Urothelium cell line (cell line): ENCODE measurements at places on chromosomes 6 and 20.

DNA sequence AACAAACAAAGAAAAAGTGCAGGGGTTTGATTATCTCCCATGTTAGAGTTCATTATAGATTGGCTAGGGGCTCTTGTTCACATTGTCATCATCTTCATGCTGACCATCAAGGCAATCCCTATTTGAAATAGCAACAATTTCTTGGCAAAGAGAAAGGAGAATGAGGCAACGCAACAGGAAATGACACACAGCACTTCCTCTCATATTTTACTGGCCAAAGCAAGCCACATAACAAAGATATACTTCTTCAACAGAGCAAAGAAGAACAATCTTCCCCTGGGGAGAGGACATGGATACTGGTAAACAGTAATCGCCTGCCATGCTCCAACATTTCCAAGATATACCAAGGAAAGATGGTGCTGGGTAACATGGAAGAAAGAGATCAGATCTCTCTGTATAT, 29.8 kb downstream of the EPM2A start:
- DNase-seq, result no peak

DNA sequence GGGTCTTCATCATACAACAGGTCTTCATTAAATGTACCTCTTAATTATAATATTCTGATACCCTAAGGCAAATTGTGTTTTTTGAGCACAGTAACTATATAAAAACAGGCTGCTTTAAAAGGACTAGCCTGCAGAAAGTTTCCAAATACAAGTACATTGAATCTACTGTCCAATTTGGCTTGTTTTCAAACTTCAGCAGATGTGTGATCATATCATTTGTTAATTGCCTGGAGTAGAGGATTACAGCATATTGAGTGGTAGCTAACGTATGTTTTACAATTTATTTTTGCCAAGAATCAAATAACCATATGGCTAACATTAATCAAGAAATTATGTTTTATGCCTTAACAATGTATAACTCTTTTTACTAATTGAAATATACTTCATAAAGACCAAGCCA, 12.6 kb downstream of the TINAG start:
- no peak for DNase-seq

- DNase-seq, result peak; percentile 75
These were observed 87.9 kb downstream of the CD40 start for GRCh38 chr20:46206025-46206424.

DNA sequence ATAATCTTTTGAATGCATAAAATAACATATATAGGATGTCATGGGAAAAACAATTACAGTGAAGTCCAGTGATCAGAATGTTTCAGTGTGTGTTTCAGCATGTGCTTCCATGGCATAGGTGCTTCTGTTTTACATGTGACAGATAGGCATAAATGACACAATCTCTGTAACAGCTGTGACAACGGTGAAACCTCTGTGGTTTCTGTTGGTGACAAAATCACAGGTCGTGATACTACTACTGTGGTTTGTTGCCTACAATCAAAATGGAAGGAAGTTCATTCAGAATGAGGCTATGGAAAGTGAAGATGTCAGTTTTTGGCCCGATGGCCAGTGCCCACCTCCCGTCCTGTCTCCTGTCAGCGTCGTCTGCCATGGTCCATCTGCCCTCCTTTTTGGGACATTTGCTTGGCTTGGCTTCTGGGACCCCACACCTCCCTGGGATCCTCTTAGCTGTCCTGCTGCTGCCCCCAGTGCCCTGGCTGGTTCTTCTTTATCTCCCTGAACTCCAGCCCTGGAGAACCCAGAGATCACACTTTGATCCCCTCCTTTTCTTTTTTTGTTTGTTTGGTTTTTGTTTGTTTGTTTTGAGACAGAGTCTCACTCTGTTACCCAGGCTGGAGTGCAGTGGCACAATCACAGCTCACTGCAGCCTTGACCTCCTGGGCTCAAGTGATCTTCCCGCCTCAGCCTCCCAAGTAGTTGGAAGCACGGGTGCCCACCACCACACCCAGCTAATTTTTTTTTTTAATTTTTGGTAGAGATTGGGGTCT, 79.3 kb upstream of the NAA20 start:
- DNase-seq, result no peak

GRCh38 chr6:24529985-24530384, 35.2 kb downstream of the ALDH5A1 start:
- DNase-seq, result no peak

GRCh38 chr20:326645-327185, 1.4 kb downstream of the SOX12 start:
- DNase-seq, result peak; percentile 32

GRCh38 chr6:168698923-168699322, 257.9 kb downstream of the SMOC2 start:
- DNase-seq, result no peak

DNA sequence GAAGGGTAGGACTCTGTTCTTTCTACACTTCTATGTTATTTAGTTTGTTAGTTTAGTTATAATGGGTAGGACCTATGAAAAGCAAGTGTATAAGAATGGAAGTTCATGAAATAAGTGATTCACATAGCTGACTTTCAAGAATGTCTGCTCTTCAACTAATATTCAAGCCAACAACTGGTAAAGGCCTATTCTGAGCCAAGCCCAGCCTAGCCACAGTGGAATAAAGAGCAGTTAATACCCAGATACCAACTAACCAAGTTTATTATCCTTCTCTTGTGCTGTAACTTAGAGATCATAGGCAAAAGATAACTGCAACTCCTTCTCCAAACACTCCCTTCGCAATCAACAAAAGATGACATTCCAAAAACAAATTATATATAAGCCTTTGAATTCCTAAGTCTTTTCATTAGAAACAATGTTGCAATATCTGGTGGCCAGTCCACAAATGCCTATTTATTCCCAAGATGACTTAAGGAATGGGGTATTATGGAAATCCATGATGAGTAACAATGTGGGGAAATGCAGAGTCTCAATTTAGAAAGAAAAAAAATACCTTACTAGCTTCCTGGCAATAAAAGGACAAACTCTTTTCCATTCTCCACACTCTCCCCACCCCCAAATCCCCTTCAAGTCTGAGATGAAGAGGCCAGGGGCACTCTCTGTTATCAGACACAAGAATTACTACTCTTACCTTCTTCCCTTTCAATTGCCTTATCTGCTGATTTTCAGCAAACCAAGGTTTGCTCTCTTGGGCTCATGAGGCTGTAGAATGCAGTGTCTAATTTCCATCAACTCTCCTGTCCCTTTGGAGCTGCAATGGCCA, 27.4 kb downstream of the BTBD9 start:
- no peak for DNase-seq

GRCh38 chr20:13703265-13703664, 64.5 kb upstream of the TASP1 start:
- no peak for DNase-seq

- no peak for DNase-seq
These were observed 866.8 kb upstream of the FLRT3 start for GRCh38 chr20:15204234-15204633.
